ENCODE measurements at places on chromosomes 13 and 19.

GRCh38 chr13:32989290-32989667 lies 26.9 kb upstream of the KL start:
- DNase-seq = no peak

- DNase-seq = no peak
Observed at GRCh38 chr19:37413313-37414084, 42.6 kb downstream of the ZNF527 start.

DNA sequence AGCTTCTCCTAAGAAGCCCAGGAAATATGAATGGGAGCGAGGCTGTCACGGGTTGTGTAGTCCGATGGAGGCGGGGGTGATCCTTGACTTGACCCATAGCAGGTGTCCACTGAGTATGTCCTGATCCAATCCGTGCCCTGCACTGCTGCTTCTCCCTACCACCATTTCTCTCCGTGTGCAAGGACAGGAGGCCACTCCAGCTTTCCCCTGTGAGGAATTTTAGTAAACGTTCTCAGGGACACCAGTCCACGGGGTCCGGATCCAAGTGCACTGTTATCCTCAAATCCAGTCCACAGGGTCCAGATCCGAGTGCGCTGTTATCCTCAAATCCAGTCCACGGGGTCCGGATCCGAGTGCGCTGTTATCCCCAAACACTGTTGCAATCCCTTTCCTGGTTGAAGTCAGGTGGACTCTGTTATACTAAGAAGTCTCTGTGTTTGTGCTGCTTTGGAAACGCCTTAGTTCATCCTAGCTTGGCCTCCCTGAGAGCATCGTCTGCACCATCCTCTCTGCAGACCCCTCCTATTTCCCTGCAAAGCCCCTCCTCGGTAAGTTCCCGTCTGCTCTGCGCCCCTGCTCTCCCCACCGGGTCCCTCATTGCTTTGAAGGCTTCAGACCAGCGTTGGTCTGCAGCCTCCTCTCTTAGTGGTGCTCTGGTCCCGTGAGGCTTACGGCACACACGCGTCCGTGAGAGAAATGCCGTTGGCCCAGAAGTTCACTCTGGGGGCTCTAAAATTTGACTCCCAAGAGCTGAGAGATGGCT lies 303.5 kb downstream of the TEX29 start:
- no peak for DNase-seq

- DNase-seq = no peak
Observed at GRCh38 chr19:33365691-33366090, 7.8 kb upstream of the CEBPG start.

GRCh38 chr19:49418511-49418910 lies 4.7 kb downstream of the PTH2 start:
- no peak for DNase-seq

GRCh38 chr13:30809787-30810186 lies 74.4 kb downstream of the ALOX5AP start:
- DNase-seq = no peak

GRCh38 chr13:63090524-63090923 lies 1674.9 kb upstream of the PCDH20 start:
- DNase-seq = no peak
